ENCODE measurements at places on chromosomes 2 and 18.

DNA sequence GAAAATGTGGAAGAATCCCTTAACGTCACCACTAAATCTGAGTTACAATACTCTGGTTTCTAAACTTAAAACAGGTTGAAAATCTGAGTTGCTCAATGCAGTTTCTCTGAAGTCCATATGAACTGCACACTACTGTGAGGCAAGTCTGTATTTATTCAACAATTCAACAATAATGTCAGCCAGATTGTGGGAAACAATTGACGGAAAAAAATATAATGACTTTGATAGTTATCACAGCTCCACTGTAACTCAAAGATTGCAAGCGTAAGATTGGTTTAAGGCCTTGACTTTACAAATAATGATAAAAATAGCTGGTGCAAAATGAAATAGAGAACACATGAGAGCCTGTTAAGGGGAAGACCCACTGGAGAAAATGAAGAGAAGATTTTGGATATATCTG lies 219.4 kb upstream of the CCDC150 start:
- DNase-seq, result no peak

- DNase-seq, result peak; percentile 16
These were observed 71.5 kb downstream of the RAB31 start for GRCh38 chr18:9779630-9780029.

- no peak for DNase-seq
These were observed 13.9 kb upstream of the VRK2 start for GRCh38 chr2:58032764-58033080.

- DNase-seq, result no peak
These were observed 177.2 kb upstream of the CXCR4 start for GRCh38 chr2:136295168-136295567.

- DNase-seq, result peak; percentile 95
These were observed 31.4 kb upstream of the RHOB start for GRCh38 chr2:20415511-20415918.

DNA sequence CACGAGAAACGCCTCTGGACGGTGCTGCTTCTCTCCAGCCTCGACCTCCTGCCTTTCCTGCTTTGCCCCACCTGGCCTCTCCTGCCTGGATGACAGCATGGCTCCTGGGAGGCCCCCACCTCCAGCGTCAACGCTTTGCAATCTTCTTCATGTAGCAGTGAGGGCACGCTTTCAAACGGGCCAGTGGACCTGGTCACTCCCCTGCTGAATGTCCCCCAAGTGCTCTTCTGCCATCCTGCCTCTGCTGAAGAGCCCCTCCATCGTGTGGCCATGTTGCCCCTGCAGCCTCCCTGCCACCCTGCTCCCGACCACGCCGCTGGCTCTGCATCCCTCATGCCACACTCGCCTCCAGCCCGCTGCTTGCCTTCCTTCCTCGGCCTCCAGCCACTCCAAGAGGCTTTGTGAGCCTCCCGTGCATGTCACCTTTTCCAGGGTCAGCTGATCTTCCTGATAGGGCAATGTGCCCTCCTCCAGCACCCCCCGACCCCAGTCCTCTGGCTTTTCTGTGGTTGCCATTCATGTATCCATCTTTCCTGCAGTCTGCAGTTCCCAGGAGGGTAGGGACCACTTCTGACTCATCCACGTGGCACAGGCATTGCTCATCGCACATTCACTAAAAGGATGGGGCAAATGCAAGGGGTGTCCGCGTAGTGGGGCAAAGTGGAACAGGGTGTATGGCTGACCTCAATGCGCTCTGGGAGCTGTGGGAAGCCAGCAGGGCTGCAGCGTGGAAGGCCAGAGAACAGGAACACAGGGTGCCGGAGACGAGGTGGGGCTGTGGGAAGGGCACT lies 268.8 kb downstream of the TWIST2 start:
- no peak for DNase-seq

- peak; percentile 90 for DNase-seq
These were observed 8.0 kb upstream of the CDK15 start for GRCh38 chr2:201798252-201798913.

GRCh38 chr2:55052129-55053061 lies 2.1 kb upstream of the RTN4 start:
- DNase-seq, result no peak

- no peak for DNase-seq
These were observed 16.7 kb downstream of the SS18 start for GRCh38 chr18:26073758-26074157.

DNA sequence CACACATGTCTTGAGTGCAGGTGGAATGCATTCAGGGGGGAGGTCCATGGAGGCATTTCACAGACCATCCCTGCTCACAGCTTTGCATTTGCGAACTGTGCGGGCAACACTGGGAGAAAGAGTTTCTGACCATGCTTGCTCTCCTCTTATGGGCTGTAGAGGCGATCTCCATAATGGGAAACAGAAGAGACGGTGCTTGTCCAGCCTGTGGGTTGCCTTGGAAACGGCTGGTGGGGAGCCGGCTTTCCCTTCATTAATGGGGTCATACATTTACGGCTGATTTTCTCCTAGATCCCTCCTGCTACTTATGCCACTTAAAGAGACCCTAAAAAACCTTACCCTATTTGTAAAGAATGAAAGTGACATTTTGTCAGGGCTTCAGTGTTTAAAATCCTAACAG lies 147.4 kb downstream of the SOX11 start:
- DNase-seq, result no peak

DNA sequence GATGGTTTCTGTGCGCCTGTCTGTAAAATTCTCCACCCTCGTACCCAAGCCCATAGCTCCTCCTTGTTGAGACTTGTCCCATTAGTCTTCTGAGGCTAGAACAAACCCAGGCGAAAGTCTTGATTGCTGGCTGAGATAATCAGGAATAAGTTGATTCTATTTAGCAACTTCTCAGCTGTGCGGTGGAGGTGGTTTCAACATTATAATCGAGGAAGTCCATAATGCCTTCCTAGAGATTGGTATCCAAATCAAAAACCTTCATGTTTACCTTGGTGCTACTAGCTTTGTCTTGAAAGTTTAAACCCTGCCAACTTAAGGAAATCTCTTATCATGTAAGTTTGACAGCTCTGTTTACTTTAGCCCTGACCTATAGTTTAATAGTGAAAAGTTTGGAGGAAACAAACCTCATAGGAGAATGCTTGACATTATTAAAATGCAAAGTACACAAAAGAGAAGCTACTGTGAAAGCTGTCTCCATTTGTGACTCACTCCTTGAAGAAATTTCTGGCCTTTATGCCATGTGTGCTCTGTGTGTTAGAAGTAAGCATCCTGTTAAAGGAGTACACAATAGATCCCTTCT lies 36.6 kb upstream of the DSC1 start:
- no peak for DNase-seq

GRCh38 chr2:196703695-196704094 lies 64.2 kb downstream of the CCDC150 start:
- no peak for DNase-seq

DNA sequence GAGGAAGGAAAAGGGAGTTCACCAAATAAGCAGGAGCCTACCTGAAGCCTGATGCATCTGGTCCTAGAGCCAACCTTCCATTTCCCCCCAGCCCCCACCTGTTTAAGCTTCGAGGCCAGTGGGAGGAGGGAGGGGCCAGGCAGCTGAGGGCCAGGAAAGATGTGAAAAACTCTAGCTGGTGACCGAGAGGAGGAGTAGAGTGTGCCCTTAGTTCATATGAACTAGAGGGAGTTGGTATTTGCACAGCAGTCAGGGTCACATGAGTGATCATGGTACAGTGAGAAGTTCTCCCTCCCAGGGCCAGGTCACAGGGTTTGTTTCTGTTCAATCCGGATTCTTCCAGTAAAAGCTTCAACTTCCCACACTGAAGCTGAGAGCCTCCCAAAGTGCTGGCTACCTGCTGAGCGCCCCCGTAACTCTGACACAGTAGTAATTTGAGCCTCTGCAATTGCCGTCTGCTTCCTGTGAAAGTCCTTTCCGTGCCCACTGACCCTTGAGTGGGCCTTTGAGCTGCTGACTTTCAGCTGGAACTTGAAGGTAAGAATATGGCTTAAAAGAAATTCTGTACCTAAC lies at the start of gene SULT1C2:
SULT1C2 (plus strand) TSS at position 362 of the 573 bp plus-strand sequence. CDS start 4,773 bp downstream, outside the sequence.
- peak; percentile 64 for DNase-seq

- DNase-seq, result no peak
These were observed 89.5 kb upstream of the ZNF519 start for GRCh38 chr18:14221689-14222088.

DNA sequence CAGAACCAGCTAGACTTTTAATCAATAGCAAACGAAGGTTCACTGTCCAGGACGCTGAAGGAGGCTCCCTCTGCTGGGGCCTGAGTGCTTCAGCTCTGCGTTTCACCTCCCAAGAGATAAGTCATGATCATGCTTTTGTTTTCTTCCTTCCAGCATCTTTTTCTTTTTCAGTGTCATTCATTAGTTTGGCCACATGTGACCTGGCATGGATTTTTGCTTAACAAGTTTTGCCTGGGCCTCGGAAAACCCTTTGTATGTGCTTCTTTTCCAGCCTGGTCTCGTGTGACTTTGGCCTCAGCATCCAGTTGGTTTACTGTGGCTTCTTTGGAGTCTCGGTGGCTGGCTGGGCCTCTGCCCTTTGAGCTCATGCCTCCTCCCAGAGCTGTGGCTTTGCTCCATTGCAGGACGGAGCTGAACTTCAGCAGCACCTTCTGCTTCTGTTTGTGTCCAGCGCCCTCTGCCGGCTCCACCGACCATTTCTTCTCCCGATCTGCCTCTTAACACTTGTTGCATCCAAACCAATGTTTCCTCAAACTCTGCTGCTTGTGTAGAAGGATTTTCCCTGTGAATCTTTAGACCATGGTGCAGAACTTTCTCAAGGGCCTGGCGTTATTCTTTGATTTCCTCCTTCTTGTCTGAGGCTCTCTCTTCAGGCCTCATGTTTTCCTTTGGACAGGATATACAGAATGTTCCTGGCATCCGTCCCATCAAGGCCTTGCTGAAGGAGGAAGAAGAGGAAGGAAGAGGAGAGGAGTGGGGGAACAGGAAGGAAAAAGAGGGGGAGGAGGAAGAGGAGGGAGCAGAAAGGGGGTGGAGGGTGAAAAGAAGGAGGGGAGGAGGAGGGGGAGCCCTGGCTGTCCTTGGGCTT lies 23.6 kb upstream of the HES6 start:
- peak; percentile 81 for DNase-seq

GRCh38 chr2:201820383-201821007 lies 14.2 kb downstream of the CDK15 start:
- DNase-seq, result no peak

DNA sequence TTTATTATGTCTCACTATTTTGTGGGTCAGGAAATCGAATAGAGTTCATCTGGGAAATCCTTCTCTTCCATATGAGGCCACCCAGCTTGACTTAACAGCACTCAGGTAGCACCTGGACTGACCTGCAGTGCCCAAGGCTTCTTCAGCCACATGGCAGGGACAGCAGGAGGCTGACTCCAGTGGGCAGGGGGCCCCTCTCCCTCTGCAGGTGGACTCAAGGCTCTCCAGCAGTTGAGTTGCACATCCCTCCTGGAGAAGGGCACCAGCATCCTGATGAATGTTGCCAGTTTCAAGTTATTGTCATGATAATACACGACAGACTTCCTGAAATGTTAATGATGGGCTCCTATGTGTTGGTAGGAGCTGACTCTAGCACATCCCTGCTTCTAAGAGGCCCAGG lies 338.1 kb upstream of the RAB6C start:
- no peak for DNase-seq

- DNase-seq, result no peak
These were observed 59.5 kb downstream of the MYCN start for GRCh38 chr2:15999596-16000469.

GRCh38 chr18:75923169-75923568 lies 495.7 kb upstream of the SMIM21 start:
- DNase-seq, result no peak

- no peak for DNase-seq
These were observed 582.5 kb downstream of the TSN start for GRCh38 chr2:122338000-122338399.

DNA sequence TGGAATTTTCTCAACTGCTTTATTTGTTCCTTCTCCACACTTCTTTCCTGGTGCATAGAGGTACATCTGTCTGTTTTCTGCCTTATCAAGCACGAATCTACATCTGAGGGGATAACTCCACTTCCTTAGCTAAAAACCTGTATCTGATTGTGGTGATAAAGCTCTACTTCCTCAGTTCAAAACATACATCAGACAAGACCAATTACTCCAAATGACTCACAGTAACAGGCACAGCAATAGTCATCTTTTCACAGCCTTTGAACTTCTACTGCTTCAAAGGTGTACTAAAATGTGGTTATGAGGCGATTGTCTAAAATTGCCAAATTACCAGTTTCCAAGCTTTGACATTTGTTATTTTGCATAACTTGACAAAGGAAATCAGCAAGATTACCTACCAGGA lies 803.6 kb upstream of the ZEB2 start:
- peak; percentile 69 for DNase-seq

- no peak for DNase-seq
These were observed 76.5 kb downstream of the ROCK2 start for GRCh38 chr2:11267931-11268330.

DNA sequence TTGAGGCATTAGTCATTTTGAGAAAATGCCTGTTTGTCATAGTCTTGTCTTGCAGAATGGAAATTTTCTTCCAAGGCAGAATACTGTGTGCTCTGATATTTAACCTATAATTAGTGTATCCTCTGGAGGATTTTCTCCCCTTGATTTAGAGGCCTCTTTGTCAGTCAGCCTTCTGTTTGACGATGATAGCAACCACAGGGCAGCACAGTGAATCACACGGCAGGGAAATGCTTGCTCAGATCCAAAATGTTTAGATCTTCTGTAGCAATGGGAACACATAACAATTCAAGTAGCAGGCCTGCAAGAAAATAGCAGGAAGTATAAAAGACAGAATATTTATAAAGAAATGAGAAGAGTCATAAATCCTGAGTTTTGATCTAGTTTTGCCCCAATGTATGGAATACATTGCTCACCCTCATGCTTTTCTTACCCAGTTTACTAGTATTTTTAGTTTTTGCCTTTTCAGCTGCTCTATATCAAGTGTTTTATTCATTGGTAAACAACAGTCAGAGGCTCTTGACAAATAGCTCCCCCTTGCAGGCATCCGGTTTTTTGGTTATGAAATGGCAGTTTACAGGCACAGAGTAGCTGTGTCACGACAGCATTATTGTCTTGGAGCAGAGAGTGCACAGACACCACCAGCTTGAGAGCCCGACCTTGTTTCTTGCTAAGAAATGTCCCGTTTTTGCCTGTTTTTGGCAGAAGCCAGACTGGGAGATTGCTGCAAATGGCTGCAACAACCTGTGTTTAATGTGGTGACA lies 185.1 kb downstream of the MYO3B start:
- DNase-seq, result no peak

- DNase-seq, result no peak
These were observed 6.7 kb downstream of the SPATA3 start for GRCh38 chr2:231002641-231003040.

DNA sequence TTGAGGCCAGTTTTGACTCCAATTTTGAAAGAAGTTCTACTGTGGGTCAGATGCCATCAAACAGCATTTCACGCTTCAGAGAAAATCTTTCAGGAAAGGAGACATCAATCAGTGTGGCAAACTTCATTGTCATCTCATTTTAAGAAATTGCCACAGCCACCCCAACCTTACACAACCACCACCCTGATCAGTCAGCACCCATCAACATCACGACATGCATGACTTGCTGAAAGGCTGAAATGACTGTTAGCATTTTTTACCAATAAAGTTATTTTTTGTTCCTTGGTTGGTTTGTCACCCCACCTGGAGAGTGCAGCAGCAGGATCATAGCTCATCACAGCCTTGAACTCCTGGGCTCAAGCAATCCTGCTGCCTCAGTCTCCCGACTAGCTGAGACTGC lies 10.4 kb downstream of the DNAJC10 start:
- no peak for DNase-seq

Measured in SW480 (cell line).